Myocyte (in vitro differentiated cells): ENCODE measurements at places on chromosomes 7 and 10. TPM values are rescaled to one million over a fixed set of nuclear protein-coding genes. Genes with fewer than 3 reads are reported as not detected.
A peak's percentile ranks its signal among the peaks of the same experiment; 100 is the strongest.

The TRIM50 gene
- not detected in 2 replicates for total RNA-seq

The SEMA4G gene
- 0.72 and 2.5 TPM in 2 replicates for total RNA-seq

GRCh38 chr10:3194871-3195270 is 22.3 kb upstream of the PITRM1 start:
- DNase-seq: peak; percentile 13

- no peak for DNase-seq
Measured at GRCh38 chr7:44285561-44285960, 39.8 kb downstream of the CAMK2B start.

DNA sequence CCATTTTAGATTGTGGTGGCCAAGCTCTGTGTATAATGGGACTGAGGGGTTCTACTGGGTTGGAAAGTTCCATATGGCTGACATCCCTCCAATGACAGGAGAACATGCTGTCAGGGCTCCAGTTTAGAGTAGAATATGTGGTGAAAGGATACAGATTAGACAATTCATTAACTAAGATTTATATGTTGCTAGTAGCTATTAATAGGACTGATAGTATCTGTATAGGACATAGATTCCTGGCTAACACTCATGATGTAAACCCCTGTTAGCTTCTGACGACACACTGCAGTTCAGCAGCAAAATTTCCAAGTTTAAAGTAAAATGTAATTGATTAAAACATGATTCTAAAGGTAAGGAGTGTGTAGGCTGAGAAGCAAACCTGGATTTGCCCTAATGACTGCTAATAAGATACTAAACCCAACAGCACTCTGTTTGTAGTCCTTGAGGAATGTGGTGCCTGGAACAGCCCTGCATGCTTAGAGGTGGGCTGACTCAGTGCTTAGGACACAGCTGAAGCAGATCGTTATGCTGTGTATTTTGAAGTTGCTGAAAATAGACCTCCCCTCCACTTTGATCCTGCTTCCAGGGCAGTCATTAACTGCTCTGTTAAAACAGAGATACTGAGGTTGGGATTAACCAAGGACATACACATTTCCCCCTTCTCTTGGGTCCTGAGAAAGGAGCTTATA is 1129.6 kb downstream of the SORCS3 start:
- no peak for DNase-seq

DNA sequence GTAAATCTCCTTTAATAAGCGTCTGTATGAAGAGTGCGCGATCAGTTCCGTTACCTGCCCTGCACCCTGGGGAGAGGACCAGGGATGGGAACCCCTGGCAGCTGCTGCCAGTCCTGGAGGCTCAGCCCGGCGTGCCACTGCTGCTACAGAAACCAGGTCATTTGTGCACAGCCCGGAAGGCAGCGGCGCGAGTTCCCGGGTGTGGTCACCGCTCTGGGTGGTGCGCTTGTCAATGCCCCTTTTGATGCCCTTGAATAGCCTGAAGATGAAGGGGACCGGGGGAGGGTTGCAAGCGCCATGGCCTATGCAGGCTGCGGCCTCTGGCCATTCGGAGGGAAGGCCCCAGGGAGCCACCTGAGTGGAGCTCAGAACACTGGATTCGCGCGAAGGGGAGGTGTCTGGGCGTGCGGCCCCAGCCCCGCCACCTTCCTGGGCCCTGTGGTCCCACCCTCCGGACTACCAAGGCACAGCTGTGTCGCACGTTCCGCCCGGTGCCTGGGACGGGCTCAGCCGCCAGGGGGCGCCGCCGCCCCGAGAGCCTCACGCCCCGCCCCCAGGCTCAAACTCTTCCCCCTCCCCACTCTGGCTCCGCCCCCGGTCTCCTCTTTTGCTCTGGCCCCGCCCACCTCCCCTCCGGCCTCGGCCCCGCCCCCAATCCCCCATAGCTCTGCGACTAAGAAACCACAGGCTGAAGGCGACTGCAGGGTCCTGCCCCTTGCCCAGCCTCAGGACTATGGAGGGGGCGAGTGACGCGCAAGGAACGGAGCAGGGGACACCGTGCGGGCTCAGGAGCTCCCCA is 16.5 kb downstream of the AP5Z1 start:
- DNase-seq: no peak
